Brain pericyte (primary cell): ENCODE measurements at places on chromosomes 13 and 19.

- no peak for DNase-seq
Measured at GRCh38 chr13:73499695-73500094, 440.9 kb downstream of the KLF5 start.

GRCh38 chr19:50460161-50460765 lies 16.0 kb upstream of the EMC10 start:
- no peak for DNase-seq

DNA sequence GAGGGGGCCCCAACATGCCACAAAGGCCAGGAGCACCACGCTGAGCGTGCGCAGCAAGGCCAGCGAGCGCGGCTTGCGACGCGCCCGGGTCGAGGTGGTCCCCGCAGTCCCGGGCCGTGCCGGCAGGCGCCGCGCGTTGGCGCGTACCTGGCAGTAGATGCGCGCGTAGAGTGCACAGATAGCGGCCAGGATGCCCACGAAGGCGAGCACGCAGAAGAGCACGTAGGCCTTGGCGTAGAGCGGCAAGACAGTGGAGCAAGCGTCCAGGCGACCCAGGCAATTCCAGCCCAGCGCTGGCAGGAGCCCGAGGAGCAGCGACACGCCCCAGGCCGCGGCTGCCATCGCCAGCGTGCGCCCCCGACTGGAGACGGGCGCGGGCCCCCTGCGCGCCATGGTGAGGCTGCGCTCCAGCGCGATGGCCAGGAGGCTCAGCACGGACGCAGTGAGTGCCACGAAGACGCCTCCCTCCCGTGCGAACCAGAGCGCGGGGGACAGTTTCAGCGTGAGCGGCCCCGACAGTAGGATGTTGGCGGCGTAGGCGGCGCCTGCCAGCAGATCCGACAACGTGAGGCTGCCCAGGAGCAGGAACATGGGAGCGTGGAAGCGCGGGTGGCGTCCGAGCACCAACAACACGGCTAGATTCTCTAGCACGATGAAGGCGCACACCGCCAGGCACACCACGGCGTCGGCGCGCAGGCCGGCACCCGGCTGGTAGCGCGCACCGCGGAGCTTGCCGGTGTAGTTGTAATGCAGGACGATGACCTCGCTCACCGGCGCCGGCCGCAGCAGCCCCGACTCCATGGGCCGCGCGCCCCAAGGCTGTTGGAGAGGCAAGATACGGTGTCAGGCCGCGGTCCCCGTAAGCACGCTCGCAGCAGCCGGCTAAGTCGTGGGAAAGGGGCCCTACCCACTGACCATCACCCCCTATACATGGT lies 2.8 kb downstream of the S1PR5 start:
- DNase-seq = no peak

GRCh38 chr19:15475169-15475568 lies 4.1 kb downstream of the PGLYRP2 start:
- no peak for DNase-seq

DNA sequence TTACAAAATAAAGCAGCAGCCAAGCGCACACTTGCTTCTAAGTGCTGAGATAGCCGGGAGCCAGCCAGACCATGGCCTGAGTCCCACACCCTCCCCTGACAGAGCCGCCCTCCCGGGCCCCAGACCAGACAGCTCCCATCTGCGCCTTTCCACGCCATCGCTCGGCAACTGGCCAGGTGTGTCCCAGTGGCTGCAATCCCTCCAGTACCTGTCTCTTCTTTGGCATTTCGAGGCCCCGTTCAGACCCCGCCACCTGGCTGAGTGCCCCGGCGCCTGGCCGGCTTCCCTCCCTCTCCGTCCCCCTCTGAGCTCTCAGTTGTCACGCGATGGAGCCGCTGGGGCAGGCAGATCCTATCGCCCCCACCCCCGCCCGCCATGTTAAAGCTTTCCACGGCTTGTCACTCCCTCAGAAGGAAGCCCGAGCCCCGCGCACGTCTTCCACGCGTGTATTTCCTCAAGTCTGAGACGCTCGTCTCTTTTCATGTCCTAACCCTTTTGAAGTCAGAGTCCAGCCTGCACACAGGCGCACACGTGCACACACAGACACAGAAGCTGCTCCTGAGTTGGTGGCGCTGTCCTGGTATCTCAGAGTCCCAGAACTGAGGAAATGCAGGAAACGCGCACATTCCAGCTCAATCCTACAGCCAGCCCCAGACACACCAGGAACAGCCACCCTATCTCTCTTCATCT lies 7.9 kb downstream of the MLLT1 start:
- DNase-seq = no peak

DNA sequence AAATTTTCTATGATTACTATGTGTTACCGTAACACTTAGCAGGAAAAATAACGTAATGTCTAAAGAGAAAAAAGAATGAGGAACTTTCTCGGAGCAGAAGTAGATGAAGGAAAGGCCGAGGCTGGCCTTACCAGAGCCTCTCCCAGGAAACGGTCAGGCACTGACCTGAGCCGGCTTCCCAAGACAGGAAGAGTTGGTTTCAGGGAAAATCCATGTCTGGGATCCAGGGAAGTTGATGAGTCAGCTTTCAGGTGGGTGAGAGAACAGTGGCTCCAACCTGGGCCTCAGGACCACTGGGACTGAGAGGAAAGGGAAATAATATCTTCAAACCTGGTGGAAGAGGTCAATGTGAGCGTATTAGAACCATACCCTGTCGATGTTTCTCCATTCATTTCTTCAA lies 93.3 kb upstream of the UBL3 start:
- no peak for DNase-seq

- DNase-seq = no peak
Measured at GRCh38 chr19:14512406-14512961, 5.7 kb downstream of the DNAJB1 start.

GRCh38 chr13:97165502-97166425 lies 56.4 kb upstream of the MBNL2 start:
- DNase-seq = no peak

GRCh38 chr13:44302233-44302632 lies 71.4 kb upstream of the SERP2 start:
- no peak for DNase-seq

- DNase-seq = no peak
Measured at GRCh38 chr13:38766799-38767198, 79.9 kb downstream of the FREM2 start.

- DNase-seq = no peak
Measured at GRCh38 chr13:26220575-26220974, 1.5 kb downstream of the RNF6 start.

- no peak for DNase-seq
Measured at GRCh38 chr13:32041429-32041828, 9.9 kb downstream of the FRY start.

DNA sequence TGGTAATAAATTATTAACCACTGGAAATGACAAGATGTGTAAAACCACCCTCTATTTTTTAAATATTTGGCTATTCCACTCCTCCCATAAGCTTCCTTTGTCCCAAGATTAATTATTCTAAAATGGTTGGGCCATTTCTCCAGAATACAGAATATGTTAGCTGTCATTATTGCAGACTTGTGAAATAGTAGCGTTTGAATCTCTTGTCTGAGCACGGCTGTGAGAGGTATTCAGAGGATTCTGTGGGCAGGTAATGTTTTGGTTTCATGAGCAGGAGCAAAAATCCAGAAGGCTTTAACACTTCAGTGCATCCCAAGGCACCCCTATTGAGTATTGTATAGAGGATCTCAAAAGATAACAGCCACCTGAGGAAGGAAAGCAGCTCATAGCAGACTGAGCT lies 256.0 kb downstream of the UQCRFS1 start:
- no peak for DNase-seq

DNA sequence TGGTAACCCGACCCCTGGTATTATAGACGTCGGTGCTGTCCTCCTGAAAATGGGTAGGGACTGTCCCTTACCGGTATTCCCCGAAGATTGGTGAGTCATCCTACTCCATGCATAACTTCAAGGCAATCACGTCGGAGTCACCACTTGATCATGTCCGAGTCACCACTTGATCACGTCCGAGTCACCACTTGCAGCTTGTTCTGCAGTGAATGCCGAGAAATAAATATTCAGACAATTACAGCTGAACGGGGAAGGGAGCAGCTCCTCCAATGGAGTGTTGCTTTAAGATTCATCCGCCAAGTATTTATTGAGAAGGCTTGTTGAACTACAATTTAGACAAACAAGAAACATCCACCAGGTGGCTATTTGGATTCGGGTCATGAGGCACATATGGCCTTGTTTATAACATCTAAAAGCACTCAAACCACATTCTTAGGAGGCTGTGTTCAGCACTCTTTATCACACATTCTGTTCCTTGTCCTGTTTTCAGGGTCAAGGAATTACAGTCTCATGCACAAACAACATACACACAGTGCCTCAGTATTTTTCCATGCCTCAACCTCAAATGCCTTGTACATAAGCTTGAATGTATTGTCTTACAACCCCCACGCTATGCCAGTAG lies 43.1 kb downstream of the ZNF726 start:
- no peak for DNase-seq

DNA sequence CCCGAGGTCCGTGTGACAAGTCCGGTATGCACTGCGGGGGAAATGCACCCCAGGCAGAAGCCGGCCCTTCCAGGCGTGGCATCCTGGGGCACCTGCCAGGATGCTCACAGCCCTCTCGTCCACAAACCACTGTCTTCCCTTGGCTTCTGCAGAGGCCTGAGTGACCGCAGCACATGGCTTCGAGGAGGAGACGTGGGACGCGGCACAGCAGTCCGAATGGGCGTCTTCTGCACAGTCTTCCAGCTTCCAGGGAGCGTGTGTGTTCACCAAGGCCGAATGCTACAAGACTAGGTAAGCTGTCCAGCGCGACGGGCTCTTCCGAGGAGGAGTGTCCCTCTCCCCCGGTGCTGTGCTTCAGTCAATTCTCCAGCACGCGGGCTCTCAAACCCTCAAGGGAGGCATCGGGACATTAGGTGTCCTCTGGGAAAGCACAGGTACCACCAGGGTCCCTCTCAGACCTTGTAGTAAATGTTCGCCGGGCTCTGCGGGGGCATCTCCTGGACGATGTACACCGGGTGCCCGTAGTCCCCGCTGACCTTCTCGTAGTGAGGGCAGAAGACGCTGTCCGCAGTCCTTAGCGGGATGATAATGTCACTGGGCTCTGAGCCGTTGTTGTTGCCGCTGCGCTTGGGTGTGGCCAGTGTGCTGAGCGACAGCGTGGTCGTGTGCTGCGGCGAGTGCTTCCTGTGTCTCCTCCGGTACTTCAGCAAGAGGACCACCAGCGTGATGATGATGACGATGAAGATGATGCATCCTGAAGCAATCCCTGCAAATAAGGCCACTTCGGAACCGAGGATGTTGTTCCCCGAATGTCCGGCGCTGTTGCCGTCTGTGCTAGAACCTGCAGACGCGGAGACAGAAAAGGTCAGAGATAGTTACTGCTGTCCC lies 42.6 kb downstream of the EFNB2 start:
- no peak for DNase-seq

DNA sequence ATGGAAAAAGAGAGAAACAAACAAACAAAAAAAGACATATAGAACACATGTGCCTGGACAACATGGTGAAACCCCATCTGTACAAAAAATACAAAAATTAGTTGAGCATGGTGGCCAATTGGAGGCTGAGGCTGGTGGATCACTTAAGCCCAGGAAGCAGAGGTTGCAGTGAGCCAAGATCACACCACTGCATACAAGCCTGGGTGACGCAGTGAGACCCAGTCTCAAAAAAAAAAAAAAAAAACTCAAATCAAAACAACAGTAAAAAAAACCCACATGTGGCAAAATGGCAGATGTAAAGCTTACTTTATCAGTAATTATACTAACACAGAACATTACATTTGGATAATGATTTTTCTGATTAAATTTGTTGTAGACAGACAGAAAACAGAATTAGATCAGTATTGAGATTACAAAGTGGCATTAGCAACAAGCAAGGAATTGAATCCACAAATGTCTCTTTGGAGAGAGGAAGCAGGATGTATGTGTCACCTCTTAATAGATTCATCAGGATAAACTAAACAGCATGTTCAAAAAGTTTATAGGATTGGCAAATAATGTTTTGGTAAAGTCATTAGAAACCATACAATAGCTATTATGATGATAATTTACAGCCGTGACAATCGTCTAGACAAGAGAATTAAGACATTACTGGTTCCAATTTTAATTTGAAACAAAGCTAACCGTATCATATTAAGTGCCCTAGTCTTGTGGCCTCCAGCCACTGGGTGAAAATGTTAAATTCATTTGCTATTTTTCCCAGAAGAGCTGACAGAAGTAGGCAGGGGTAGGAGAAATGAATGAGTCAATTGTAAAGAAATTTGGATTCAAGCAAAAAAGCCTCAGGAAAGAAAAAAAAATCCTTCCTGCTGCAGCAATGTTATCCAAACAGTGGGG lies 206.0 kb downstream of the FGF14 start:
- no peak for DNase-seq

- no peak for DNase-seq
Measured at GRCh38 chr19:34990578-34991192, 9.4 kb upstream of the GRAMD1A start.

GRCh38 chr19:10195199-10195519 lies 406 bp upstream of the DNMT1 start:
- no peak for DNase-seq

DNA sequence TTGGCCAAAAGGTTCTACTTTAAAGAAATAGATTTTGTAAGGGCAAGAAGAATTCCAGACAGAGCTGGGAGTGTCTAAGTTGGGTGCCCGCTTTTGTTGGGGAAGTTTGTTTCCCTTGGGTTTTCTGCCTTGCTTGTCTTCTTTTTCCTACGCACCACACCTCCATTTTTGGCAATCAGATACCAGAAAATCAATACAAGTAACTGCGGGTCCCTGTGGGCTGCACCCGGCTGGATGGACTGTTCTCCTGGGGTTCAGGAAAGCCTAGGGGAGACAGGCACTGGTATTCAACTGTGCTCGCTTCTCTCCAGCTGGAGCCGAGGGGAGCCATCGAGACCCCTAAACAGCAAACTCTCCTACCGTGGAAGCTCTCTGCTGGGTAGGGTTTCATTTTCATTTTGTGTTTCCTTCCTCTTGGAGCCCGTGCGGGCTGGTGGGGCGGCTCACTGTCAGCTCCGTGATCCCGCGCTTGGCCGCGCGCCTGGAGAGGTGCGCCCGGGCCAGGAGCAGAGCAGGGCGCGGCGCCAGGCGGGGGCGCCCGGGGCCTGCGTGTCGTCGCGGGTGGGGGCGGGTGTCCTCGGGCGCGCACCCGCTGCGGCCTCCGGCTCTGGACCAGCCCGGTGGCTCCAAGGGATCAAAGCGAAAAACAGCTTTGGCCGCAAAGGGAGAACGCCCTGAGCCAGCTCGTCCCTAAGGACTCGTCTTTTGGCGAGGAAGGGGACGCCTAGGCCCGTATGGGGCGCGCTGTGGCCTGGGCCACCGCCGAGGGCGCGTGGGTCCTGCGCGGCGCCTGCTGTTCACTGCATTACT lies 347.2 kb downstream of the ZNF536 start:
- DNase-seq = no peak

DNA sequence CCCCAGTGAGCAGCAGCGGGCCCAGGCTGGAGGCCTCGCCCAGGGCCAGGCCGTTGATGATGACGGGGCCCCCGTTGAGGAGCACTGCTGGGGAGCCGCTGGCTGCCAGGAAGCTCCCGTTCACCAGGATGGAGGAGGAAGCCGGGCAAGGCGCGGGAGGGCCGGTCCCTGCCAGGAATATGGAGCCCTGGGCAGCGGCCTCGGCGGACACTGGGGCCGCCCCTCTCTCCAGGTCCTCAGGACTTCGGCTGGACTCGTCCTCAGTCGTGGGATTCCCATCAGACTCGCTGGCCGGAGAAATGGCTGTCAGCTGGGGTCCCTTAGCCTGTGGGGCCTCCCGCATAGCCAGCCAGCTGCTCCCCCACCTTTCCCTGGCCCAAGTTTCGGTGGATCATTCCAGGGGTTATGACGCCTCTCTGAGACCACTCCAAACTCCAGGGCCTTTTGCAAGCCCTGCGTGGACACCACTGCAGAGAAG lies 2.1 kb downstream of the SIX5 start:
- DNase-seq = no peak
